Fibroblast of villous mesenchyme (primary cell): ENCODE measurements at places on chromosomes 1 and 21. TPM values are rescaled to one million over a fixed set of nuclear protein-coding genes. Genes with fewer than 3 reads are reported as not detected.

The ZNF691 gene
- 6.4 and 11.2 TPM in 2 replicates for total RNA-seq

The SPATA17 gene
- total RNA-seq, result under 0.01 and 0.86 TPM in 2 replicates

The GJA8 gene
- total RNA-seq, result not detected in 2 replicates

DNA sequence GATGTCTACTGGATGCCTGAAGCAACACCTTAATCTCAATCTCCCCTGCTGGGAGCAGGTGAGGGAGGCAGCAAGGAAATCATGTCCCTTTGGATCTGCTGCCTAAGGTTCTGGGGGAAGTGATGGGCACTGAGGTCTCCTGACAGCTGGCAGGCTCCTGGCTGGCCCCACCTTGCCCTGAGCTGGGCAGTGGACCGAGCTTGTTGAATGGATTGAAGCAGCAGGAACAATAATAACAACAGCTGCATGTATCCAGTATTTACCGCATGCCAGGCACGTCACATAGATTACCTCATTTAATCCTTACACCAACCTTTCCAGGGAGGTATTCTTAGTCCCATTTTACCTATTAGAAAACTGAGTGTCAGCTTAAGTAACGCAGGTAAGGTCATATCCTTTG, 133.9 kb downstream of the PLXNA2 start:
- no peak for DNase-seq

DNA sequence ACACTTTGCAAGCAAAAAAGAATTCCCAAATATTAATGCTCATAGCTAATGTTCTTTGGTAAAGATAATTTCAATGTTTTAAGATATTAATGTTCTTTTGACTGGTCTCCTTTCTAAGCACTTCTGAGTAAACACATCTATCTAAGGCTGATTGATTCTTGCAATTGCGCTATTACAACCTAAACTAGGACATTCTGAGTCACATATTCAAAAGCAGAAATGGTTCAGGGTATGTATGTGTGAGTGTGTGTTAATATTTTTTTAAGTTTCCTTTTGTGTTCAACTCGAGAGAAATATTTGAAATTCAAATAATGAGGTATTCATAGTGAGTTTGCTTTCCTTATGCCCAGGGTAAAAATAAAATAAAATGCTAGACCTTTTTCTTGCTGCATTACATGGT, 203.6 kb upstream of the GRIK3 start:
- no peak for DNase-seq

GRCh38 chr1:22428672-22429071, 23.0 kb upstream of the ZBTB40 start:
- peak; percentile 80 for DNase-seq

GRCh38 chr1:226697929-226698544, 41.0 kb downstream of the ITPKB start:
- no peak for DNase-seq

GRCh38 chr21:19489930-19490329, 1086.3 kb upstream of the TMPRSS15 start:
- no peak for DNase-seq

DNA sequence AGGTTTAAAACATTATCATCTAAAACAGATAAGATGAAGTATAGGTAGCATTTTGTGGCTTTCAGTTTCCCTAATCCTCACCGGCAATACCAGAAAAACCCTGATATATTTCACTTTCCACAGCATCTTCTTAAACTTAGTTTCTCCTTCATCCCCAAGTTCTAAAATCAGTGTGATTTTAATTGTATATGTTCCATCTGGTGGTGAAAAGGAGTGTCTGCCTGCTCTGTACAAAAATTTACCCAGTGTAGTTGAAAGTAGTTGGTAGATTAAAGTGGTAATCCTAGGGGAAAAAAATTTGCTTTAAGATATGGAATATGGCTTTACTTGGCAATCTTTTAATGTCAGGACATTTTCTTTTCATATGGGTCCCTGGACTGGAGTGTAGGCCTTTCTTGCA, 74.3 kb downstream of the CEP350 start:
- no peak for DNase-seq

DNA sequence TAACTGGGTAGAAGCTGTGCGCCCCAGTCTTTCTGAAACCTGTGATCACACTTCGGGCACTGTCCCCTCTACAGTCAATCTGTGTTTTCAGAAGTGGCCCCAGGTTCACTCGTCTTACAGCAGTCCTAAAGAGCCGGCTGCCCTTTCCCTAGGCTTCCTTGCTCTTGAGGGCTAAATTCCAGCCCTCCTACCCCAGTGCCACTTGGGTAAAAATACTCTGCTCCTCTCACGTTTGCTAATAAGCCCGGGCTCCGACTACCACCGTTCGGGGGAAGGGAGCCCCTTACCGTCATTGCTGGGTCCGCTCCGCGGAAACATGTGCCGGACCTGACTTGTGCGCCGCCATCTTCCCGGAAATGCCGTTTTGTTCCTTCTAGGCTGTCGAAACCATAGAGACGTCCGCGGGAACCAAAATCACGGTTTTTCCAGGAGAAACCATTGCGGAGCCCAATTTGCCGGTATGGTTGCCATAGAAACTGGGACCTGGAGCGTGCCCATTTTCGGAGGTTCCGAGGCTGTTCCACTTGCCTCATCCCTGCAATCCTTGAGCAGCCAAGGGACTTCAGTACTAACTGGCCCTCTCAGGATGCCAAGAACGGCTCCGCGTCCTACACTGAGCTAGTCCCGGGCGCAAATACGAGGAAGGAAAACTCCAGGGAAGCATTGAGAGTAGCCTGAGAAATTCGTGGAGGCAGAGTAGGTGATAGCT, at the start of gene GPATCH4:
Gene GPATCH4, minus strand, starts transcription at position 358 of the 709 bp plus-strand sequence.
- peak; percentile 90 for DNase-seq
